Stimulated activated CD4-positive, alpha-beta T cell treated with anti-CD3 and anti-CD28 coated beads, TNF-alpha, amount 100 ng/mL, for 4 hours (primary cell): ENCODE measurements at places on chromosomes 16 and 17.

DNA sequence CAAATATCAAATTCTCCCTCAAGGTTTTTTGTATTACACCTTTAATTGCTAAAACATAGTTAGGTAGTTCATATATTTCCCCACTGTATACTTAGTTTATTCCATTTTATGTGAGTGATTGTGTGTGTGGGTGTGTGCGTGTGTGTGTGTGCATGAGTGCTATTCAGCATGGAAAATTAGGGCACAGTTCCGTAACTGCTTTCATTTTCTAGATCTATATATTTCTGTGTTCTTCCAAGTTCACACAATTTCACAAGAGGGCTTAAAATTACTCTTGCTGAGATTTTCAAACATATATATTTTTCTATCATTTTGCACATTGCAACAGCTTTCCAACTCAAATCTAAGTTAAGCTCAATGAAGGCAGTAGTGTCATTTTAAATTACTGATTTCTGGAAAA lies 782.9 kb upstream of the SOX9 start:
- no peak for DNase-seq

DNA sequence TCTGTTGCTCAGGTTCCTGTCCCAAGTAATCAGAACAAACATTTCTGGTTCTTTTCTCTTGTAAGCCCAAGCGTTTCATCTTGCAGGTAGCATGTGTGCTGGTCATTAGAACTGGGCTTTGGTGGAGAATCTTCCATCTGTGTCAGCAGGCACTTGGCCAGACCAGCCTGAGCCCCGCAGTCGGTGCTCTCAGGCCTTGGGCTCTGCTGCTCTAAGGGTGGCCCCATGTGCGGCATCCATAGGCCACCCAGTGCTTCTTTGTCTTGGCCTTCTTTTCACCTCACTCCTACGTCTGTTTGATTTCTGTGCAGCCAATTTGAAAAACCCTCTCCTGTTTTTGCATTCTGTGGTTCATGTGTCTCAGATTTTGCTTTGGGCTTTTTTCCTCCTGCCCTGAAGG lies 51.6 kb downstream of the PLD6 start:
- no peak for DNase-seq

GRCh38 chr16:2096853-2097595 lies 38.7 kb downstream of the PKD1 start:
- no peak for DNase-seq

- no peak for DNase-seq
These were observed 164.1 kb downstream of the HS3ST4 start for GRCh38 chr16:25855818-25856217.

- peak; percentile 17 for DNase-seq
These were observed 387 bp downstream of the MSI2 start for GRCh38 chr17:57256708-57257112.

DNA sequence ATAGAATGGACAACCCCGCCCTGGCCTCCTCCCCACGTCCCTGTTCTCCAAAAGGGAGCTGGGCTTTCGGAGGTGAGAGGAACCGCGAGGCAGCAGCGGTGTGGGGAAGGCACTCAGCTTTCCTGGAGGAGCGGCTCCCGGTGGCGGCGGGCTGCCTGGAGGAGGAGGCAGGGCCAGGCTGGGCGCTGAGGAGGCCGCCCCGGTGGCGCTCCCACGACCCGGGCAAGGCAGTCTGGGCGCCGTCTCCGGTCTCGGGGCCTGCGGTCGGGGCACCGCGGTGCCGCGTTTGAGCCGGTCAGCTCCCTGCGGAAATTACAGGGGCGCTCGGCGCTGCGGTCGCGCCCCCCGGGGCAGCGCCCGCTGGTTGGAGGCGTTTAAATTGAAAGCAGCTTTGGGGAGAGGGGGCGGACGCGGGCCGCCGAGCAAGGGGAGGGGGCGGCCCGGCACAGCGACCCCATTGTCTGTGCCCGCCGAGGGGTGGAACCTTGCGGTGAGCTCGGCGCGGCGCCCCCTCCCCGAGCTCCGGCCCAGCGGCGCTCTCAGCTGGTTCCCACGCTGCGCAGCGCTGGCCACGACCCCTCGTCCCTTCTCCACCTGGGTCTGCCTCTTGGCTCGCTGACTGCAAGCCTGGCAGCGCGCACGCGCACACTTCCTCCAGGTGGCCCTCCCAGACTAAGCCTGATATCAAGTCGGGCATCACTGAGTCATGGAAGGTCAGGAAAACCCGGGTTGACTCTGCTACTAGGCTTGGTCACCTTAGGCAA lies 58.7 kb upstream of the DLX4 start:
- peak; percentile 5 for DNase-seq

- DNase-seq = no peak
These were observed 7.9 kb upstream of the SMARCD2 start for GRCh38 chr17:63850401-63850800.

DNA sequence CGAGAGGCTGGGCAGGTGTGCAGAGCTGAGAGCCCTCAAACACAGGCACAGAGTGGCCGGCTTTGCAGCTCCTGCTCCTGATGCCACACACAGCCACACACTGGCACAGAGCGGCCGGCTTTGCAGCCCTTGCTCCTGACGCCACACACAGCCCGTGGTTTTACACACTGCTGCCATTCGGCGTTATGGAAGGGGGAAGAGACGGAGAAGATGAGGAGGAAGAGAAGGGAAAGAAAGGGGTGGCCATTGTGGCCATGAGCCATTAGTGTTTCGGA lies 26.8 kb downstream of the WSCD1 start:
- DNase-seq = no peak

- no peak for DNase-seq
These were observed 89.8 kb downstream of the USP31 start for GRCh38 chr16:23059433-23059832.

- DNase-seq = no peak
These were observed 73.1 kb upstream of the AXIN2 start for GRCh38 chr17:65634533-65634932.

DNA sequence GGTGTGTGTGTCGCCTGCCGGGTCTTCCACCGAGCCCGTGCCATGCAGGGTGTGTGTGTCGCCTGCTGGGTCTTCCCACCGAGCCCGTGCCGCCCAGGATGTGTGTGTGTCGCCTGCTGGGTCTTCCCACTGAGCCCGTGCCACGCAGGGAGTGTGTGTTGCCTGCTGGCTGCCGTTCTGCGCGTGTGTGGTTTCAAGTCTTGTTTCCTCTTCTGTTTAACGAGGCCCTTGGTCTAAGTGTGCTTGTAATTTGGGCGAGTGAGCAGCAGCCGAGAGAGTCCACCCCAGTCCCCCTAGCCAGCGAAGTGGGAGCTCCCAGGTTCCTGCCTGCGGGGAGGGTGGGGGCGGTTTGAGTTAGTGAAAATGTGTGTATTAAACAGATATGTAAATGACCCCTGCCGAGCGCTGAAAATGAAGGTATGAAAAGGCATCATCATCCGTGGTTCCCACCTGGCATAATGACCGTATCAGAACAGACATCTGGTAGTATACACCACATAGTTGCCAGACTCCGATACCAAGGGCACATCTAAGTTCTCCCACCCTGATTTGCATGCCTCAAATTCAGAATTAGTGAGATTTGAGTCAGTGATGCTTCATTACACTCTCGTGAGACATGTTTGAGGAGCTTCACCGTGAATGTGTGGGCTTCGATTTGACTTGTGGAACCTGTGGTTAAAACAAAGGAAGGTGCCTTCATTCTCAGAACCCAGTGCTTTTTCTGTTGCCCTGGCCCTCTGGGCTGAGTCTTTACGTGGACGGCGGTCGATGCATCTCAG lies 114.5 kb upstream of the CHMP6 start:
- DNase-seq = no peak
